ENCODE measurements at places on chromosomes 4 and X.

DNA sequence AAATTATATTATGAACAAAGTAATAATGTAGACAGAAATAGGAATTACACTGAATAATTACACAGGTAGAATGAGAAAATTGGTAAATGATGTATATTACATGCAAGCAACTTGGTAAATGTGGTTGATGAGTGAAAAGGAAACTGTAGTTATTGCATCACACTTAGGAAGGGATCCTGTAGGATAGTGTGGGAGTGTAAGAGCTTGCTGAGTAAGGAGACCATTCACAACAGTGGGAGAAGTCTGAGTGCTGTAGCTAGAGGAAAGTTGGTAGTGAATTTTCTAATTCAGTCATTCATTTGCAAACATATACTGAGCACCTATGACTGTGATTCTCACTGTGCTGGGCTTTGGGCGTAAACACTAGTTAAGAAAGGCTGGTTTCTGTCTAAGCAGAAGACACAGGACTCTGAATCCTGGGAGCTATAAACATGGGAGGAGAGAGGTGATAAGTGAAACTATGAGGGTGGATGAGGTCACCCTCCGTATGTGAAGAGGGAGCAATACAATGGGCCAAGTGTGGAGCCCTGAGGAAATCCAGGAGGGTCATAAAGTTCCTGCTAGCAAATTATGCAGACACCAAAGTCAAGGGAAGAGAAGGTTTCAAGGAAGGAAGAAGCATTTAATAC, 14.2 kb upstream of the CPE start:
- H3K36me3 ChIP-seq, result no peaks in the 10 kb centered on the region
- H3K4me3 ChIP-seq, result no peak overlapping the region
- no peak overlapping the region for H3K27ac ChIP-seq
- DNase-seq, result peak; percentile 77

DNA sequence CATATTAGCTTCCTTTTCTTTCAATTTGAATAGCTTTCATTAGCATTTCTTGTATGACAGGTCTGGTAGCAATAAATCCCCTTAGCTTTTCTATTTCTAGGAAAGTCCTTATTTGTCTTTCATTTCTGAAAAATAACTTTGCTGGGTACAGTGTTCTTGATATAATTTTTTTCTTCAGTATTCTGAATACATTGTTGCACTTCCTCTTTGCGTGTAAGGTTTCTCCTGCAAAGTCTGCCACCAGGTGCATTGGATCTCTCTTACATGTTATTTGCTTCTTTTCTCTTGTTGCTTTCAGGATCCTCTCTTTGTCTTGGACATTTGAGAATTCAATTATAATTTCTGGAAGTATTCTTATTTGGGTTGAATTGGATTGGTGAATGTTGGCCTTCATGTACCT, 663.7 kb downstream of the GRXCR1 start:
- no peaks in the 10 kb centered on the region for H3K27me3 ChIP-seq
- H3K27ac ChIP-seq, result no peak overlapping the region
- H3K4me3 ChIP-seq, result no peak overlapping the region
- no peaks in the 10 kb centered on the region for H3K36me3 ChIP-seq
- no peak for DNase-seq

GRCh38 chrX:56733459-56734046, 4.5 kb downstream of the NBDY start:
- no peak overlapping the region for H3K4me3 ChIP-seq
- H3K36me3 ChIP-seq, result peaks cover 24% of the 10 kb centered on the region
- no peaks in the 10 kb centered on the region for H3K4me1 ChIP-seq
- H3K27me3 ChIP-seq, result peaks cover 36% of the 10 kb centered on the region
- no peak overlapping the region for H3K27ac ChIP-seq

- H3K36me3 ChIP-seq, result peaks cover 4% of the 10 kb centered on the region
- H3K4me1 ChIP-seq, result peaks cover 8% of the 10 kb centered on the region
- H3K27me3 ChIP-seq, result no peaks in the 10 kb centered on the region
- no peak overlapping the region for H3K27ac ChIP-seq
- no peak overlapping the region for H3K4me3 ChIP-seq
Observed at GRCh38 chr4:77286906-77287305, 129.9 kb downstream of the CCNG2 start.

DNA sequence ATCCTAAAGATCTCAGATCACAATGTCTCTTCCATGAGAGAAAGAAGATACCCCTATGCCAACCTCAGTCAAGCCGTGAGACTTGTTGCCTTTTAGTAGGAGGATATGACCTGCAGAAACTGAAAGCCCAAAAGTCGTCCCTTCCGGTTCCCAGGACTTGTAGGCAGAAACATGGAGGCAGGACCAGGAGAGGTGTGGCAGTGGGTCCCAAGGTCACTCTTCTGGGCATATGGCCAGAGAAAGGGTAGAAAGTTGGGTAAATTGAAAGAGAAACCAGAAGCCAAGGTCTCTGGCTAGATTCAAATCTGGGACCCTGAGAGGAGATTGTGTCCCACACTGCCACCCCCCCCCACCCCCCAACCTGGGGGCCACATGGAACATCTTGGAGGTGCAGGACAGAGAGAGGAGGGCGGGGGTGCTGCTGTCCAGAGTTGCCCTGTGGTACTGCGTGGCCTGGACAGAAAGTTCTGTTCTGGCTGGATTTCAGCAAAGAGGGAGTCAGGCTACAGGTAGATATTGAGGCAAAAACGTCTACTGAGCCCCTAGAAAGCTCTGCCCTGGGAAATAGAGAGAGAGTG, 55.4 kb downstream of the DDX3X start:
- DNase-seq, result no peak
- H3K4me3 ChIP-seq, result no peak overlapping the region
- no peak overlapping the region for H3K27ac ChIP-seq
- no peaks in the 10 kb centered on the region for H3K36me3 ChIP-seq

- peak overlapping the region; percentile 99 for H3K27ac ChIP-seq
- DNase-seq, result no peak
- peaks cover 32% of the 10 kb centered on the region for H3K4me1 ChIP-seq
Observed at GRCh38 chrX:41336447-41336846, 2.5 kb downstream of the DDX3X start.

DNA sequence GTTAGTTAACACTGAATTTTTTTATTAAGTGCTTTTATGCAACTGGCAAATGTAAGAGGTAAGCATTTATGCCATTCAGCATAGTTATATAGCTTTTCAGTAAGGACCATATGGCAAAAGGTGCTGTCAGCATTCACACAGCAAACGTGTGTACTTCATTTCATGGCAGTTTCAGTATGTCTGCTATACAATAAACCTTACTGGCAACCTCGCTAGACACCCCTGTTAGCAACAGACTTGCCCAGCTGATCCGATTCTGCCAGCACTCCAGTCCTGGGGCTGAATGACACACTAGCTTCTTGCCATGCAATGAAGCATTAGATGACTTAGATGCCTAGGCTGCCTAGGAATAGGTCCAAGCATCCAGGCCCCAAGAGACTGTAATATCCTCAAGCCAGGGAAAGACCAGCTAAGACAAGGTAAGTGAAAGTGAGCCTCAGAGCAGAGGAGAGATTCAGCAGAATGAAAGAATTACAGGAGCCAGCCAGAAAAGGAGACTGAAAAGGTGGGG, 47.3 kb upstream of the DOCK11 start:
- DNase-seq, result no peak
- no peaks in the 10 kb centered on the region for H3K4me1 ChIP-seq
- H3K27ac ChIP-seq, result no peak overlapping the region
- peaks cover 38% of the 10 kb centered on the region for H3K36me3 ChIP-seq
- peaks cover 11% of the 10 kb centered on the region for H3K27me3 ChIP-seq

GRCh38 chr4:141124224-141124623, 9.0 kb downstream of the RNF150 start:
- no peaks in the 10 kb centered on the region for H3K4me1 ChIP-seq
- H3K27ac ChIP-seq, result no peak overlapping the region
- no peaks in the 10 kb centered on the region for H3K27me3 ChIP-seq
- no peak overlapping the region for H3K4me3 ChIP-seq

- H3K4me3 ChIP-seq, result peak overlapping the region; percentile 87
- H3K4me1 ChIP-seq, result peaks cover 22% of the 10 kb centered on the region
- H3K27me3 ChIP-seq, result no peaks in the 10 kb centered on the region
- H3K27ac ChIP-seq, result peak overlapping the region; percentile 94
- peak; percentile 24 for DNase-seq
- H3K36me3 ChIP-seq, result peaks cover 15% of the 10 kb centered on the region
Observed at GRCh38 chr4:26321373-26322221, 783 bp downstream of the RBPJ start.

DNA sequence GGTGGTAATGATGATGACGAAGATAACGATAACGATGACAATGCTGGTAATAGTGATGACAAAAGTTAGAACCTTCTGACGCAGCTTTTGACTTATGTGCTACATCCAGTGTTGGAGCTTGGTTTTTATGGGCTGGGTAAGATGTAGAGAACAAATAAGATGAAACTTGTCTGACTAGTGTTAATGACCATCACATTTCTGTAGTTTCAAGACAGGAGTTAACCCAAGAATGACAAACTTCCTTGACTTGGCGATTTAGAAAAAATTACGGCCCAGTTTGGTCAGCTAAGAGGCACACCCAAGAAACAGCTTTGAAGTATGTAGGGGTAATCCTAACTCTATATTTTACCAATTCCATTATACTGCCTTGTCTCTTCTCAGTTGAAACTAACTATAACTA, at the start of gene TMPRSS11B:
Gene TMPRSS11B, minus strand, starts transcription at position 101 of the 400 bp plus-strand sequence. CDS start 136 bp downstream, outside the sequence.
- H3K4me3 ChIP-seq, result no peak within 1 kb of the TSS
- no peak within 1 kb of the TSS for H3K27ac ChIP-seq

DNA sequence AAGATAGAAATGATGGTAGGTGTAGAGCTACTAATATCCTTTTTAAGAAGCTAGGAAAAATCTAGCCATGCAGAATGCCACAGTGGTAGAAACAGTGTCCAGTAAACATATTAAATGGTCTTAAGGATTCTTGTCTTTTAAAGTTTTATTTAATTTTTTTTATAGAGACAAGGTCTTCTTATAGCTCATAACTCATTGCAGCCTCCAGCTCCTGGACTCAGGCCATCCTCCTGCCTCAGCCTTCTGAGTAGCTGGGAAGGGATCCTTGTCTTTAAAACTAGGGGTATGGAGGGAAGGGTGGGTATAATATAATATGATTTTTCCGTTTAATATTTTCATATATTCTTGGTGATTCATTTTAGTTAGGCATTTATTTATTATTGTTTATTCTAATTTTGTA, 3.8 kb downstream of the TMEM165 start:
- H3K36me3 ChIP-seq, result peaks cover 81% of the 10 kb centered on the region
- DNase-seq, result no peak
- peaks cover 34% of the 10 kb centered on the region for H3K4me1 ChIP-seq
- H3K4me3 ChIP-seq, result peak overlapping the region; percentile 93

DNA sequence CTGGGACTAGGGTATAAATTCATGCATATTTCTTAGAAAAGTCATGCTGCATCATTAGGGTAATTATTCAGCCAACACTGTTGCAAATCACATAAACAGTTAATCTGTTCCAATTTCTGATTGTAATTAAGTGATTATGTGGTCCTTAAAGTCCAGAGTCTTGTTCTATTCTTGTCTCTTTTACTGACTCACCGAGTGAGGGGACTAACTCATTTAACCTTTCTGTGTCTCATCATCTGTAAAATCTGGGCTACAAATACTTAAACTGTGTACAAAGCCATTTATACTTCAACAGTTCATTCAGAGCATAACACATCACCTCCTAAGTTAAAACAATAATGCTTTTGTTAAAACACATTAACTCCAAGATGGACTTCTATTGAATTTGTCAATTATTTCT, 65.4 kb upstream of the KLHL13 start:
- no peaks in the 10 kb centered on the region for H3K4me1 ChIP-seq
- H3K27me3 ChIP-seq, result peaks cover 14% of the 10 kb centered on the region
- H3K27ac ChIP-seq, result no peak overlapping the region
- no peak overlapping the region for H3K4me3 ChIP-seq
- no peak for DNase-seq

- no peaks in the 10 kb centered on the region for H3K36me3 ChIP-seq
- no peak overlapping the region for H3K27ac ChIP-seq
- no peak for DNase-seq
- H3K4me1 ChIP-seq, result peaks cover 14% of the 10 kb centered on the region
- no peak overlapping the region for H3K4me3 ChIP-seq
Observed at GRCh38 chr4:121253961-121254360, 89.8 kb upstream of the TNIP3 start.

- DNase-seq, result no peak
- no peaks in the 10 kb centered on the region for H3K27me3 ChIP-seq
- no peak overlapping the region for H3K27ac ChIP-seq
- H3K4me1 ChIP-seq, result no peaks in the 10 kb centered on the region
Observed at GRCh38 chr4:180900781-180901180, 1342.4 kb upstream of the TENM3 start.

DNA sequence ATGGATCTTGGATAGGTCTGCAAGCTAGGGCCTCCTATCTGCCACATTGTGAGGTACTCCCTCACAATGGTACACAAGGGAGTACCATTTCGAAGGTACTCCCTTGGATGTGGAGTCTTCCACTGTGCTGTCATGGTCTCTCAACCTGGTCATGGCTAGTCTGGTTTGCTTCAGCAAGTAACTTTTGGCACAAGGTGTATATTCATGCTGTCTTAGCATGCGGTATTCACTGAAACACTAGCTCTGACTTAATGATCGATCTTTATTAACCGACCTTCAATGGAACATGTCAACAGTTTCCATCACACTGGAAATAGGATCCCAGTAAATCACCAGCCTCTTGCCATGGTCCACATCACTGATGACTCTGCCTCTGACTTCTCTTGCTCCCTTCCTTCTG, 77.5 kb upstream of the HS3ST1 start:
- no peak overlapping the region for H3K4me3 ChIP-seq
- no peak for DNase-seq
- no peaks in the 10 kb centered on the region for H3K36me3 ChIP-seq
- H3K27me3 ChIP-seq, result no peaks in the 10 kb centered on the region
- H3K4me1 ChIP-seq, result peaks cover 23% of the 10 kb centered on the region
- H3K27ac ChIP-seq, result no peak overlapping the region

DNA sequence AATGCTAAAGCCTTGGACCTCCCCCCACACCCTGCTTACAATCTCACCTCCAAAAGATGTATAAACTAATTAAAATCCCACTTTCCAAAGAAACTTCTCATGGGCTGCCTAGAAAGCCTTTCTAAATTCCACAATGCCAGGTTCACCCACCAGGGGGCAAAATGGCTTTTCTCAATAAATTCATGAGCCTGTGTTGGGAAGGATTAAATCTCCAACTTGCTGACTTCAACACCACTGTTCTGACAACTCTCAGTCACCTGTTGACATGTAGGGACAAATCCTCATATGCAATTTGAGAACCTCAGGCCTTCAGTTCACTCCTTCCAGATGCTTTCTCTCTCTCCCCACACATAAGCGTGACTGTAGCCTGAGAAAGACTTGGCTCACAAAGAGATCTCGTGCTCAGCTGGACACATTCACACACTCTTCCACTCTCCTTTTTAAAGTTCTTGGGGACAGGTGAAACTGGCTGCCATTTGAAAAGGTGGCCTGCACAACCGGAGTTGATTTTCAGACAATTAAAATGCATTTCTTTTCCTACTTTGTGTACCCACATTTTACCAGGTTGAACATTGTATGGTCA, 88.6 kb upstream of the PRPS2 start:
- DNase-seq, result peak; percentile 39
- no peak overlapping the region for H3K27ac ChIP-seq
- H3K27me3 ChIP-seq, result peaks cover 39% of the 10 kb centered on the region

GRCh38 chr4:60648774-60649173, 551.4 kb upstream of the ADGRL3 start:
- H3K27me3 ChIP-seq, result no peaks in the 10 kb centered on the region
- no peak for DNase-seq
- H3K4me1 ChIP-seq, result no peaks in the 10 kb centered on the region

GRCh38 chrX:132862562-132862961, 95.9 kb downstream of the HS6ST2 start:
- no peak overlapping the region for H3K27ac ChIP-seq
- H3K4me3 ChIP-seq, result no peak overlapping the region
- no peak for DNase-seq
- no peaks in the 10 kb centered on the region for H3K36me3 ChIP-seq
